ENCODE measurements at places on chromosomes 5 and 9. TPM values are rescaled to one million over a fixed set of nuclear protein-coding genes. Genes with fewer than 3 reads are reported as not detected.

KCNN2 gene
- total RNA-seq, result 1.5 TPM

CD14 gene
- total RNA-seq, result 68.8 TPM

- no peak for DNase-seq
- no peaks in the 10 kb centered on the region for H3K36me3 ChIP-seq
- no peaks in the 10 kb centered on the region for H3K27me3 ChIP-seq
Measured at GRCh38 chr9:38145526-38146053, 76.6 kb upstream of the SHB start.

- peaks cover 19% of the 10 kb centered on the region for H3K4me1 ChIP-seq
- DNase-seq, result peak; percentile 94
- H3K36me3 ChIP-seq, result no peaks in the 10 kb centered on the region
- no peak overlapping the region for H3K27ac ChIP-seq
- H3K4me3 ChIP-seq, result peak overlapping the region; percentile 77
Measured at GRCh38 chr9:128361986-128362646, 9.1 kb upstream of the URM1 start.

DNA sequence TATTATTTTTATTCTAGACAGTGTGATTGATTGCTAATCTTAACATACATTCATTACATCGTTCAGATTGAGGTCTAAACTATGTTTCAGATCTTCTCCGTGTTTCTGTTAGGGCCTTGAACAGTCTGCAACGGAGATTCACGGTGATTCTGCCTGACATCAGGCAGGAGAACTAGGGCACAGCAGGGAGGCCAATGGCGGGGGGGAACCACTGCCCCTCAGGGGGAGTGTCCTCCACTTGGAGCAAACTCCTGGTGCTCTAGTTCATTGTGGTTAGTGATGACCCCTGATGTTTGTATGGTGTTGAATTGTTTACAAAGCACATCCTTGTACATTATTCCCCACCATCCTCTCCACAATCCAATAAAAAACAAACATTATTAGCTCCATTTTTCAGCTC is 173.5 kb downstream of the ZNF608 start:
- no peaks in the 10 kb centered on the region for H3K4me1 ChIP-seq
- H3K4me3 ChIP-seq, result no peak overlapping the region
- no peaks in the 10 kb centered on the region for H3K36me3 ChIP-seq
- H3K27ac ChIP-seq, result no peak overlapping the region
- no peaks in the 10 kb centered on the region for H3K27me3 ChIP-seq

GRCh38 chr5:69083412-69083811 is 10.4 kb upstream of the SLC30A5 start:
- H3K4me1 ChIP-seq, result no peaks in the 10 kb centered on the region
- no peak overlapping the region for H3K4me3 ChIP-seq
- no peaks in the 10 kb centered on the region for H3K27me3 ChIP-seq
- no peak overlapping the region for H3K27ac ChIP-seq
- no peaks in the 10 kb centered on the region for H3K36me3 ChIP-seq

GRCh38 chr5:56303511-56303910 is 70.4 kb upstream of the ANKRD55 start:
- no peaks in the 10 kb centered on the region for H3K27me3 ChIP-seq
- DNase-seq, result no peak

GRCh38 chr5:36685631-36686288 is 79.4 kb downstream of the SLC1A3 start:
- no peak for DNase-seq
- H3K4me1 ChIP-seq, result no peaks in the 10 kb centered on the region
- H3K27ac ChIP-seq, result no peak overlapping the region
- H3K4me3 ChIP-seq, result no peak overlapping the region
- H3K36me3 ChIP-seq, result no peaks in the 10 kb centered on the region
- no peaks in the 10 kb centered on the region for H3K27me3 ChIP-seq

DNA sequence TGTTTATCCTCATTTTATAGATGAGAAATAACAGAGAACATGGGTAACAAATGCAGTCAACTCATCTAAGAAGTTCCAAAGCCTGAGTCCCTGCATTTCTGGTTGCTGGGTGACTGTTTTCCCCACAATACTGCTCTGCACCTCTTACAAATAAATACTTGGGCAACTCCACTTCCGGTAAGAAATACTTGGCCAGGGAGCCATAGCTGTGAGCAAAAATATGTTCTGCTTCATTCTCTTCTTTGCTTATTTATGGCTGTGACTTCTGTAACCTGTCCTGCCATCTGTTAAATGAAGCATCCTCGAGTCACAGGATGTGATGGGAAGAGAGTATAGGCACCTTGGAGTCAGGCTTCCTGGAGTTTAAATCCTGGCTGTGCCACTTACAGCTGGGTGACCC is 49.9 kb downstream of the GDNF start:
- no peaks in the 10 kb centered on the region for H3K27me3 ChIP-seq
- H3K4me3 ChIP-seq, result no peak overlapping the region
- no peak overlapping the region for H3K27ac ChIP-seq
- no peaks in the 10 kb centered on the region for H3K36me3 ChIP-seq
- DNase-seq, result no peak
- no peaks in the 10 kb centered on the region for H3K4me1 ChIP-seq

DNA sequence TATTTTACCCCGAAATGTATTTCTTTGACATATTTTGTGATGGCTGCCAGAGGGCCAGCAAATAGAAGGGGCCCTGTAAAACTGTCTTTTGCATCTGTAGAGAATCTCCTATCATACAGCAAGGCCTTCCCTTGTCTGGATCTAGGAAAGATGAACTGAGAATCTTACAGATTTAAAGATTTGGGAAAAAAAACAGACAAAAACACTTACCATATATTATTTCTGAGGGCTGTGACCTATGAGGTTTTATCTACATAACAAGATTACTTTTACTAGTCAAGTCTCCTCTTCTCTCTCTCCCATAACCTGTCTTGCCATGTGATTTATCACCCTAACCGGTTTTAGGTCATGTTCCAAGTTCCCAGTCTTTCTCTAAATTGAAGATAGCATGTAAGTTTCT is 599.2 kb upstream of the CDH6 start:
- H3K4me3 ChIP-seq, result no peak overlapping the region
- H3K27me3 ChIP-seq, result no peaks in the 10 kb centered on the region

Data from kidney (tissue), 22 donors.